ENCODE measurements at places on chromosomes 3 and 15.

- no peak for DNase-seq
These were observed 10.8 kb downstream of the PLA1A start for GRCh38 chr3:119608405-119609000.

DNA sequence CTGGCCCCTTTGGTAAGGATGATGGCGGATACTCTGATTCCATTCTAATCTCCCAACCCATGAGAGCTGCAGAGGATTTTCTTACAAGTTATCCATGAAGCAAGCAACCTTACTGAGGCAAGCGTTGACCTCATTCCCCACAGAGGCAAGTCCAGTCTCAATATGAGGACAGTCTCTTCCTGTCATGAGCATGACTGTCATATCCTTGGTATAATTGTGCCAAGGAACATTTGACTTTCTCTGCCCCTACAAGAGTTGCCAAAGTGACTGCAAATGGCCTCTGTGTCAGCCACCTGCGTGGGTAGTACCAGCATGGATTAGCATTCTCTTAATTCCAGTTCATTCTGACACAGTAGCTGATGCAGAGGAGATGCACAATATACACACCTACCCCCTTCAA lies 71.2 kb upstream of the TMEM158 start:
- no peak for DNase-seq

DNA sequence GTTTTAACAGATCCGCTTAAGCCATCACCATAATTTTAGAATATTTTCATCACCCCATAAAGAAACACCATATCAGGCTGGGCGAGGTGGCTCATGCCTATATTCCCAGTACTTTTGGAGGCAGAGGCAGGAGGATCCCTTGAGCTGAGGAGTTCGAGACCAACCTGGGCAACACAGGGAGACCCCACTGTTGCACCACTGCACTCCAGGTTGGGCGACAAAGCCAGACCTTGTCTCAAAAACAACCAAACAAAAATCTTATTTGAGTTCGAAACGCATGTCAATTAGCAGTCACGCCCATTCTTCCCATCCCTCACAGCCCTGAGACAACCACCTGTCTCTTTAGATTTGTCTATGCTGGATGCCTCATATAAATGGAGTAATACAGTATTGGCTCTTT lies 119.9 kb downstream of the KLF13 start:
- no peak for DNase-seq

GRCh38 chr15:42155546-42156242 lies 742 bp downstream of the PLA2G4F start:
- no peak for DNase-seq

DNA sequence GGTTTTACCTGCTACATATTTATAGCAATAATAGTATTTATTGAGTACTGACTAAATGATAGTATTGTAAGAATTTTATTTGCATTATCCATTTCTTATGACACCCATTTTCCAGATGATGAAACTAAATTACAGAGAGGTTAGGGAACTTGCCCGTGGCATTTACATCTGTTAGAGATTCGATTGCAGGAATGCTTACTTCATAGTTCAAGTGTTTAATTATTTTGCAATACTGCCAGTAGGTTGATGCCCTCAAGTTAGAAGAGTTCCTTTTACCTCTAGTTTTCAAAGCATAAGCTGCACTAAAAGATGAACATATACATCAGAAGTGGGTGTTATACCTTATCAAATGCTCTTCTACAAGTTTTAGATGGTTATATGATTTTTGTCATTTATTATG lies 362.8 kb upstream of the RGMA start:
- DNase-seq: no peak

GRCh38 chr3:167350245-167350862 lies 29.7 kb downstream of the ZBBX start:
- no peak for DNase-seq

GRCh38 chr15:74376825-74377581 lies 9.6 kb upstream of the CYP11A1 start:
- no peak for DNase-seq

DNA sequence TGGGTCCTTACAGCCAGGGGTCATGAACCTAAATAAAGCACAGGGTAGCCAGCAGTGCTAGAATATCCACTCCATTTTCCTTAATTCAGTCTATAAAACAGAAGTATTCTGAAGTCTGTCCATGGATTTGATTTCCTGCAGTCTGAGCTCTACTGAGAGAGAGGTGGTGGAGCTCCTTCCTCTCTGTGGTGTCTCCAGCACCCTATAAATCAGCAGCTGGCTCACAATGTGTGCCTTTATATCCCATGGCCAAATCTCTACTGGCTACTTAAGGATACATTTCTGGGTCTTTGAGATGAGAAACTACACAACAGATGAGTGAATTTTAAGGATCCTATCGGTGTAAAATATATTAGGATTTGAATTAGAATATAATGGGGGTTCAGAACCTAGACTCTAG lies 339.9 kb upstream of the RBMS3 start:
- DNase-seq: no peak

DNA sequence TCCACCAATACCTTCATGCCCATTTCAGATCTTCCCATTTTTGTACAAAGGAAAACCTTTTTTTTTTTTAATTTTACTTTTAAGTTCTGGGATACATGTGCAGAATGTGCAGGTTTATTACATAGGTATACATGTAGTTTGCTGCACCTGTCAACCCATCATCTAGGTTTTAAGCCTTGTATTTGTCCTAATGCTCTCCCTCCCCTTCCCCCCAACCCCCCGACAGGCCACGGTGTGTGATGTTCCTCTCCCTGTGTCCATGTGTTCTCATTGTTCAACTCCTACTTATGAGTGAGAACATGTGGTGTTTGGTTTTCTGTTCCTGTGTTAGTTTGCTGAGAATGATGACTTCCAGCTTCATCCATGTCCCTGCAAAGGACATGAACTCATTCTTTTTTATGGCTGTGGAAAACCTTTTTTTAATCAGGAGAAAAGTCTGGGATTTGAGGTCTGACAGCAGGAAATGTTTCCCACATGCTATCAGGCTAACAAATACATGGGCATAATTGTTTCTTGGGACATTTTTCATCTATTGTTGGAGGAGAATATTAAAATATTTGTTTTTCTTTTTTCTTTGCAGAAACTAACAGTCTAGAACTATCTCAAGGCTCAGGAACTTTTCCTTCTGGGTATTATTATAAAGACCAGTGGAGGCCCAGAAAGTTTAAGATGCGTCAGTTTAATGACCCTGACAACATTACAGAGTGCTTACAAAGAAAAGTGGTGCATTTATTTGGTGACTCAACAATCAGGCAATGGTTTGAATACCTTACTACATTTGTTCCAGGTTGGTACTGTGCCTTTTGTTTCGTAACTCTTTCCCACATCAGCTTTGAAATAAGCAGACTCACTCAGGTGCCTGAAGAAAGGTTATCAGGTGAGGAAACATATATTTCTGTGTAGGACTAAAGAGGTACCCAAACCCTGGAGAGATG lies 32.8 kb upstream of the NFKBIZ start:
- no peak for DNase-seq

- DNase-seq: no peak
These were observed 90.8 kb upstream of the CMC1 start for GRCh38 chr3:28150465-28151206.

DNA sequence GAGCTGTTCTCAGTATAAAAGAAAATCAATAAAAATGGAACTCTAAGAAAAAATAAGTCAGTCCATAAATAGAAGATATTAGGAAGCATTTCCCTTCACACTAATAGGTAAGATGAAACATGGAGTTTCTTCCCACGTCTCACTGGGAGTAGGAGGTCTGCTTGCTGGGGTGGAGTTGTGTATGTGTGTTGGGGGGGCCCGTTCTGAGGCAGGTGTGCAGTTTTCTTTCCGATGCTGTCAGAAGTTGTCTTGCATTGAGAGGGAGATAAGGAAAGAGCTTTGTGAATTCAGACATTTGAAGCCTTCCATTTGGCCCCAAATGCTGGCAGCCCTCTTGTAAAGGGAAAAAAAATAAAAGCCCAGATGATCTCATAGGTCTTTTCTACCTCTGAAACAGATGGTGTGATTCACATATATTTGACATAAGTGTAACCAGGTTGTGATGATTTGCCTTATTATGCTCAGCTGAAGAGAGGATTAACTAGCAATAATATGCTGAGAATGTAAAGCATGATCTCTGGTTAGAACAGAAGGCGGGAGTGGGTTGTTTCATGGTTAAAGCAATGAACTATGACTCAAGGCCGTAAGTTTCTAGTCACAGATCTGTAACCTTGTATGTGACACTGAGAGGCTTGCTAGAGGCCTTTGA lies 8.8 kb downstream of the RASGRP1 start:
- peak; percentile 34 for DNase-seq

DNA sequence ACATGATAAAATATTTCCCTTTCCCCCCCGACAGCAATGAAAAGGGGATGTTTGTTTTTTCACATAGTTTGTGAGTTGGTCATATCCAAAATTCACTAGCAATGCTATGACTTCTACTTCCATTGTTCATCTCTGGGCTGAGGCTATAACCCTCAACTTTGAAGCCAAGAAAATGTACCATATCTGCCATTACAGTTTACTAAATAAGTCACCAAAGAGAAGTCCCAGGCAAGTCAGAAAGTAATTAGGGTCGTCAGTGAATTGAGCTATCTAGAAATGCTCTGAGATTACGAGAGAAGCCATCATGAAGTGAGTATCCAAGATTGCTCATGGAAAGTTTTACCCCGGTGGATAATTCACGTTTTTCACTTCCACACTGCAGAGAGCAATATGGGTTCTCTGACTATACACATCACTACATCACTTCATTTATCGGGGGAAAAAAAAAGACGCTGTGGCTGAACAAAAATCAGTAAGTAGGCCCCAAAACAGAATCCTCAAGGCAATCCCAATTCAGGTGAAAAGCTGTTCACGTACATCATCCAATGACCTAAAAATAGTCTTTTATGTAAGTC lies 1.4 kb downstream of the PEAK1 start:
- no peak for DNase-seq

DNA sequence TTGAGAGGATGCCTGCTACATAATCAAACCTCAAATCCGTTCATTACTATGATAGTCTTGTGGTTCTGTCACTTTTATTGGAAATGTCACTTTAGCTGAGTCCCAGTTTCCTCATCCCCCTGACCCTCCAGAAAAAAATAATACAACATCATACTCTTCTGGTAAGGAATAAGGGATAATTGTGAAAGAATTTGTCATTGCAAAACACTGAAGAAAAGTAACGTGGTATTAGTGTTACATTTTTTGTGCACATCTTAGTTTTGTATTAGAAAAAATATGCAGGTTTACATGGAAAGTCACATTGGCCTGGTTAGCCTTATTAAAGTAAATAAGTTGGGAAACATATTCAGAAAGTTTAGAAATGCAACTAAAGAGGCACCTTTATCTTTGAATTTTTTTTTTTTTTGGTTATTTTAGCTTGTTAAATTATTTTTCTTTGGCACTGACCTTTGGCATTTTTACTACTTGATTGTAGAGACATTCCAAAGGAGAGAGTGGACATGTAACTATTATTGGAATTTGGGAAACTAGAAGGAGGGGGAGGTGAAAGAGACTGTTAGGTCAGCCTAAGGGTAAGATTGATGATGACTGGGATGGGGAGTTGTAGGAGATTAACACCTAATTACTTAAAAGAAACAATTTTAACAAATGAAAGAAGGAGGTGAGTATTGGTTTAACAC lies 462.2 kb upstream of the RARB start:
- DNase-seq: no peak

GRCh38 chr3:44206261-44206660 lies 35.4 kb upstream of the TOPAZ1 start:
- DNase-seq: no peak

DNA sequence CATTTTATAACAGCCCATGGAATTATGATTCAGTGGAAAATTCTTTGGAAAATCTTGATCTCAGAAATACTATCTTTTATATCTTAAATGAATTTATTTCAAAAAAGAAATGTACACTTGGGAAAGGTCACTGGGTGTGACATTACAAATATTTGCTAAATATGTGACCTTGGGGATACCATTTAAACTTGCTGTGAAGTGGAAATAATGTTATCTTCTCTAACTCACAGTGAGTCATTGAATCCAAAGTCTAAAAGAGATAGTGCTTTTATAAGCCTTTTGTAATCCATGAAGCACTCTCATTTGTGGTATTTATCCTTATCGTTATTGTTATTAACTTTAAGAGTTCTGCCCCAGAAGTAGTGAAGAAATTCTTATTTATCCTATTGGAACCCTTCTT lies 289.8 kb upstream of the SEMA6D start:
- DNase-seq: no peak

DNA sequence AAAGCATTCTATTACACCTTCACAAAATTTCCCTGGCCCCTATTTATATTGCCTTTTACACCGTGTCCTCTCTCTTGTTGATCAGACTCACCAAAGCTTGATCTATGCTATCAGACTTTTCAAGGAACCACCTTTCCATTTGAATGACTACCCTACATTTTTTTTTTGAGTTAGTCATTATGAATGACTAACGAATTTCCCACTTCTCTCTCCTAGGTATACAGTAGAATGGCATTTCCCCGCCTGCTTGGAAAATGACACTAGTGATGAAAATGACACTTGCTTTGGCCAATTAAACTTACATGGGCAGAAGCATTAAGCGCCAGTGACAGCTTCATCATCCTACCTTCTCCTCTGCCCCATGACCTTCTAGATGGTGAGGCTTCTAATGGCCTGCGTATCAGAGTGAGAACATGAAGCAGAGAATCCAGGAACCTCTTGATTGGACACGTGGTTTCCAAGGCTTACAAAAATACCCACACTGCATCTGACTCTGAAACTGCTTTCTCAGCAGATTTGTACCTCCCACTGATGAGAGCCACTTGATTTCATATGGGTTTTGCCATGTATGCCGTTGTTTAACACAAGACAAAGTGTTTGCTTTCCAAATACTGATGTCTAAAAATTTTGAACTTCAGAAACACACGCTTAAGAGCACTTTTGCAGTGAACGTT lies 370.5 kb downstream of the CTNNB1 start:
- no peak for DNase-seq

- DNase-seq: no peak
These were observed 15.4 kb downstream of the WNT5A start for GRCh38 chr3:55471522-55472280.

DNA sequence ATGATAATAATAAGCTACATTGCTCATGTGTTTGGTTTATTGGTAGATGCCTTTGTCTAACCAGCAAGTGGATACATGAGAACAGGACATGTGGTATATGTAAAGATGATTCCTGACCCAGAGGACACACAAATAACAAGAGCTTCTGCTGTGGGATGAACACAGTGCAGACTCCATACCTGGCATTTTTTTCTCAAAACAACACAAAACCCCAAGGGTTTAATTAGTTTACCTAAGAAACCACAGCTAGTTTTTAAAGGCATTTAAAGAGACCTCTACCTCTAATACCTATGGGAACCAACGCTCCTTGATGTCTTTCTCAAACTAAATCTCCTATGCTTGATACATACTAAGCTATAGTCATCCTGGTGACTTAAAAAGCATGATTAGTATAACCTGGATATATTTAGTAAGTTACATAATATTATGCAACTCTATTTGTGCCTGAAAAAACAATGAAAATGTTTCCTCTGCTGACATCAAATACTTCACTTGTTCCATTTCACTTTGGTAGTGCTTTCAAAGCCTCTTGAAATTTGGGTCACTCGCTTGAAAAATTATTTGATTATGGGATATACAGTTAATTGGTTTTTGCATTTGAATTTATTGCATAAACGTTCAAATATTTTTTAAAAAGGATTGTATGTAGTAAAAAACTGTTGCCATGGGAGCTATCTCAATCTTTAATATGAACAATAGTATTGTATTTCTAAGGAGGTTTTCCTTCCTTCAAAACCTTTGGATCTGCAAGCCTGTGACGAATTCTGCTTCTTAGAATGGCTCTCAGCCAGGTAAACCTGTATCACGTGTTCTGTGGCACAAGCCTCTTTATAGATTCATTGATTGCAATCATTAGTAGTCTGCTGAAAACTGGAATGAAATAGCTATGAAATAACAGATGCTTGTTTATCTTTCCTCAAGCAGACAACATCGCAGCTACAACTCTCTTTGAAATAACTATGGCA lies 233.0 kb upstream of the KCNMB2 start:
- no peak for DNase-seq
